ENCODE measurements at places on chromosomes 12 and 14.

DNA sequence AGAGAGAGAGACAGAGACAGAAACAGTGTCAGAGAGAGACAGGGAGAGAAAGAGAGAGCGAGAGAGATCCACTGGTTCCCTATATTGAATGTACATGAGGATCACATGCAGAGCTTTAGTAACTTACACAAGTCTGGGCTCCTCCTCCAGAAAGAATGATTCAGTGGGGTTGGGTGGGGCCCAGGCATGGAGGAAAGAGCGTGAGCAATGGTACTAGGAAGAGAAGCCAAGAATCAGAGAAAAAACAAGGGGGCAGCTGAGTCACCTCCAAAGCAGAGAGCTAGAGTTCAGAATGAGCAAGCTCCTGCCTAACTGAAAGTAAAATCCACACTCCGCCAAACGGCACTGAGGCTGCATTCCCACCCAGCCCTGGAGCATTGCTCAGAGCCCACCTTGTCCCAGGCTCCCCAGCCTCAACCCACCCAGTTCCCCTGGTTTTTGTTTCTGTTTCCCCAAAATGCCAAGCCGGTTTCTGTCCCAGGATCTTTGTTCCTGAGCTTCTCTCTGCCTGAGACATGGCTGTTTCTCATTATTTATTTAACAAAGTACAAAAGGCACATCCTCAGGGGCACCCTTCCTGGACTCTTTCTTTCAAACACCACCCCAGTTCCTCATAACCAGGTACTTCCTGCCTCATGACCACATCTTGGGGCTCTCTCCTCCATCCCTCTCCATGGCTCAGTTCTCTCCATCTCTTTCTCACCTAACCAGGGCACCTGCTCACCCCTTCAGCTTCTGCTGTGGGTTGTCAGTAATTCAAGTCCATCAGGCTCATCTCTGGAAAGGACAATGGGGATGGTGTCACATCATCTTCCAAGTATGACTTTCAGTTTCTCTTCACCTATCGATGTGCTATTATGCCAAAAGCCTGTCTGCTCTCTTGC lies 670.3 kb upstream of the TBX3 start:
- no peak for DNase-seq

DNA sequence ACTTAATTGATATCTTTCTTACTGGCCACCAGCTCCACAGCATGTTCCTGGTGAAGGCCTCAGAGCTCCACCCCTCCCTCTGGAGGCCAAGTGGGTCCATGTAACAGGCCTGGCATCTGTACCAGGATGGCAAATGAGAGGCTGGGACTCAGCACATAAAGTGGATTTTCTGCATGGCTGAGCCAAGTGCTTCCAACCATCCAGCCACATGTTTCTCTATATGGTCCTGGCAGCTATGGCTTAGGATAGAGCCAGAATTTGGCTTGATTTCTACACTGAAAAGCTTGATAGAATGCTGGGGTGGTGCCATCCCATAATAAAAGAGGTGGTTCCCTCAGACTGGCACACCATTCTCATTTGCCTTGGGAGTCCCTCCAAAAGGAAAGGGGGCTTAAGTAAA lies 94.1 kb downstream of the PAX9 start:
- no peak for DNase-seq

GRCh38 chr12:10191865-10192264 lies 13.0 kb downstream of the TMEM52B start:
- DNase-seq, result no peak

- DNase-seq, result no peak
These were observed 44.7 kb downstream of the KLRG1 start for GRCh38 chr12:9034095-9034494.

- no peak for DNase-seq
These were observed 17.8 kb downstream of the KIF26A start for GRCh38 chr14:104156142-104156541.

- DNase-seq, result no peak
These were observed 54.7 kb upstream of the GTF2A1 start for GRCh38 chr14:81275305-81276072.

DNA sequence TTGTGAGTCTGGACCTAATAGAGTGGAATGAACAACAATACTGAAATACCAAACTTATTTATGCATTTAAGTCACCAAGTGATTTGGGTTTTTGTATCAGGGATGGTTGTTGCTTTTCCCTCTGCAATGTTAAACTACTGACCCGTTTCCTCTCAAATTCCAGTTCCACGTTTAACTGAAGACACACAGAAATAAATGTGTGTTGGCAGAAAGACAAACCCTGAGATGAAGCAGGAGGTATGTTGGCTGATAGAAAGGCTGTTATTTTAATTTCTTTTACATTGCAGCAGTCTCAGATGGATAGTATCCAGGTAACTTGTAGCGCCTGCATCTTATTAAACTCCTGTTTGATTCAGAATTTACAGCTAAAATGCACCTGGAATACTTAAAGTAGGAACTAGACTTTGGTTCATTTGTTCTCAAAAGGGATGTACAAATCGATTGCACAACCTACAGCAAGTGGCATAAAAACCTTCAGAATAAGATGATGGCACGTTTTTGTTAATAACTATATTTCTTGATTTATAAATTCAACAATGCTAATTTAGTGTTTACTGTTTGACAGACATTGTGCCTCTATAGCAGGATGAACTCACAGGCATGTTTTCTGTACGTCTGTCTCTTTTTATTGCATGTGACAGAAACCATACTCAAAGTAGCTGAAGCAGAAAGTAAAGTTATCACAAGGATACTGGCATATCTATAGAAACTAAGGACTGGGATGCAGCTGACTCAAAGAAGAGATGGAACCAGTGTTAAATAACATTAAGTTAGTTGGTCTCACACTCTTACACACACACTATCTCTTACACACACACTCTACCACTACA lies 405.7 kb downstream of the ZFP36L1 start:
- no peak for DNase-seq

DNA sequence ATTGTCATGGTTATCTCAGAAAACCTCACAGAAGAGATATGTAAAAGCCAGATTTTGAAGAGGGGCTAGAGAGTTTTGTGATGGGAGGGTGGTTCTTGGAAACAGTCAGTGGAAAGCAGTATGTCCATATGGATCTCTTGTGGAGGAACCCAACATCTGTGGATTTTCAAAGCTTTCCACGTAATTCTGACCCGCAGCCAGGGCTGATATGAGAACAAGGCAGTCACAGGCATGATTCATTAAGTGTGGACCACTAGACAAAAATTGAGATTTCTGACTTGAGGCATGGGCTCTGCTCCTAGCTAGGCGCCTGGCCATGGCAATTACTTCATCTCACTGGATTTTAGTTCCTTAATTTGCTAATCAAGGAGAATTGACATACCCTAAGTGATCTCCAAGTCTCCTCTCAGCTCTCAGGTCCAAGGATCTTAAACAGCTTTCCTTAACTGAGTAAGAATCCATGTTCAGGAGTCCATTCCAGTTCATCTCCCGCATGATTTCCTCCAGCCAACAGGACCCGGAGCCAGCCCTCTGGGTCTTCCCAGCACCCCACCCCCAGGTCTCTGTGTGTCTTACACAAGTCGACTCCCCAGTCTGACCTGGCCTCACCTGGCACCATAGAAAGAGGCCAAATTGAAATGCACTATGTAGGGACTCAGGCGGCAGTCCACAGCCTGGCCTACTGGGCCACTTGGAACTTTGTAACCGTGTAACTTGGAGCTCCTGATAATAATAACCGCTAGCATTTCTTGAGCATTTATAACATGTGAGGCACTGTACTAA lies 176.3 kb upstream of the PARP11 start:
- no peak for DNase-seq

- DNase-seq, result no peak
These were observed 513 bp downstream of the BCAT1 start for GRCh38 chr12:24948420-24948756.

- no peak for DNase-seq
These were observed 46.9 kb downstream of the C14orf132 start for GRCh38 chr14:96086032-96086431.

GRCh38 chr14:77126461-77126990 lies 15.1 kb downstream of the ZDHHC22 start:
- DNase-seq, result no peak

- no peak for DNase-seq
These were observed 45.4 kb upstream of the SRP54 start for GRCh38 chr14:34937442-34937841.

DNA sequence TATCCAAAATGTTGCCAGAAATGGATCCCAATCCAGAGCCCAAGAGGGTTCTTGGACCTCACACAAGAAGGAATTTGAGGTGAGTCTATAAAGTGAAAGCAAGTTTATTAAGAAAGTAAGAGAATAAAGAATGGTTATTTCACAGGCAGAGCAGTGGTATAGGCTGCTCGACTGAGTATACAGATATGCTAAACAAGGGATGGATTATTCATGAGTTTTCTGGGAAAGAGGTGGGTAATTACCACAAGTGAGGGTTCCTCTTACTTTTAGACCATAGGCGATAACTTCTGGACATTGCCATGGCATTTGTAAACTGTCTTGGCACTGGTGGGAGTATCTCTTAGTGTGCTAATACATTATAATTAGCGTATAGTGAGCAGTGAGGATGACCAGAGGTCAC lies 73.6 kb downstream of the ETNK1 start:
- no peak for DNase-seq

Data from stimulated activated CD8-positive, alpha-beta memory T cell treated with anti-CD3 and anti-CD28 coated beads, Interleukin-2, amount 100 ng/mL, for 48 hours (primary cell).